ENCODE measurements at places on chromosomes 16 and 17. TPM values are rescaled to one million over a fixed set of nuclear protein-coding genes. Genes with fewer than 3 reads are reported as not detected.

- DNase-seq, result no peak
These were observed 1681.0 kb downstream of the TP53TG3F start for GRCh38 chr16:35140293-35140986.

GRCh38 chr17:31511195-31511578 is 119.7 kb downstream of the RAB11FIP4 start:
- DNase-seq, result no peak

DNA sequence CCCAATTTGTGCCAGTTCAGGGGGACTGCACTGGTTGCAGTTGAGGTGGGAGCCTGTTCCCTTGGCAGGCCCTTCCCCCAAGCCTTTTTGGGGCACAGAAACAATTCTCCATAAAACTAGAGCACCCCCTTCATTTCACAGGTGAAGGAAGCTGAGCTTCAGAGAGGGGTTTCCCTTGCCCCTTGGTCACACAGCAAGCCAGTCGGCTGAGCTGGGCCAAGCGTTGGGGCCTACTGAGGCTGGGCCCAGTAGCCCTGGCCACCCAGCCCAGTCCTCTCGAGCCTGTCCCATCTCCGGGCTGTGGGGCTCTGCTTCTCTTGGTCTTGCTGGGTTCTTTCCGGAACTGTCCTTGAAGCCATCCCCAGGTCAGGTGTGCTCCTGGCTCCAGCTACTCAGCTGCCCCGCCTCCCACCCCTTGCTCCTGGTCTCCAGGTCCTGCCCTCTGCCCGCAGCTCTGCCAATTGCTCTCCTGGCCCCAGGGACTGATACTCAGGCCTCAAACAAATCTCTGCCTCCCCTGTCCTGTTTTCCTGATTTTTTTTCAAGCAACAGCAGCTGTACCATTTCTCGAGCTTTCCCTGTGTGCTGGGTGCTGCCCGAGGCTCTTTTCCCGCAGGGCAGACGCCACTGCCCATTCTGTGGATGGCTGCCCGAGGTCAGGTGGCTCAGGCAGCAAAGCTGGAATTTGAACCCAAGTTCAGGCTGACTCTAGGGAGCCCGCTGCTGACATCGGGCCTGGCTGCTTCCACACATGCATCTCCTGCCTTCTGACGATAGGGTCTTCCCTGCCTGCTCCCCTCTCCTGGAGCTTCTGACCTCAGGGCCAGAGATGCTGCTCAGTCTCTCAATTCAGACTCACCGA is 87.4 kb upstream of the NKD1 start:
- DNase-seq, result no peak

DNA sequence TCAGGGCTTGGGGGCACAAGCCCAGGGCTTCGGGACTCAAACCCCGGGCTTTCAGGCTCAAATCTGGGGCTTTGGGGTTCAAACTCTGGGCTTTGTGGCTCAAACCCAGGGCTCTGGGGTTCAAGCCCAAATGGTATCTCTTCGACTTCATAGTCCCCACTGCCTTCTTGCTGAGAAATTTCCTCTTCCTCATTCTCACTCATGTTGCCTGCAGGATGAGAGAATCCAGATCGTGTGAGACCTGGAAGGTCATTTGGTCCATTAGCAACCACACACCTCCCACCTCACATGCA is 576 bp downstream of the ZNF768 start:
- DNase-seq, result no peak

DNA sequence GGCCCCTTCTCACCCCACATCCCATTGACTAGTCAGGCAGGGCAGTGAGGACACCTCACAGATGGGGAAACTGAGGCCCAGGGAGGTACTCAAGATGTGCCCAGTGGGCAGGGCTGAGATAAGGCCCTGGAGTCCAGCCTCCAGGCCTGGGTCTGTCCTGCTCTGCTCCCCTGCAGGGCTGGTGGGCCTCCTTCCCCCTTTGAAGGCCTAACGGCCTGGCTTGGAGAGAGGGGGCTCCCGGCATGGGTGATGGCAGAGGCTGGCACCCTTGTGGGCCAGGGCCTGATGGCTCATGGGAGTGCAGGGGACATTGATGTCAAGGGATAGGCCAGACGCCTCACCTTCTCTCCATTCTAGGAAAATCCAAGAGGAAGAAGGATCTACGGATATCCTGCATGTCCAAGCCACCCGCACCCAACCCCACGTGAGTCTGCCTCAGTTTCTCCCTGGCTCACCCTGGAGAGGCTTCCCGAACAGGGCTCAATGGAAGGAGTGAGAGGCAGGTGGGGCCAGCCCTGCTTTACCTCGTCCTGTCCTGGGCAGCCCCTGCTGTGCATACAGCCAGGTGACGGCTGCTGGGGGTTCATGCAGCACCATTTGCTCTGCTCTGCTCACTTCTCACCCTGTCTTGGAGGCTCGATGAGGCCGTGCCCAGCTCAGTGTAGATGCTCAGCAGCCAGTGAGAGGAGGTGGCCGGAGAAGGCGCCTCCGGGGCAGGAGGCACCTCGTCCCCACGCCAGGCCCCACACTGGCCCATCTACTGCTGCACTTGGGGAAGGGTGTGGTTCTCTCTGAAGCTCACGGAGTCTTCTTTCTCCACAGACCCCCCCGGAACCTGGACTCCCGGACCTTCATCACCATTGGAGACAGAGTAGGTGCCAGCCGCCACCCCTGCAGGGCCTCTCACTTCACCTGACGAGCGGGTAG is 13.8 kb downstream of the MAP2K3 start:
- DNase-seq, result no peak

The PTGES3L gene
- not detected for total RNA-seq
